ENCODE measurements at places on chromosomes 2 and 18.

DNA sequence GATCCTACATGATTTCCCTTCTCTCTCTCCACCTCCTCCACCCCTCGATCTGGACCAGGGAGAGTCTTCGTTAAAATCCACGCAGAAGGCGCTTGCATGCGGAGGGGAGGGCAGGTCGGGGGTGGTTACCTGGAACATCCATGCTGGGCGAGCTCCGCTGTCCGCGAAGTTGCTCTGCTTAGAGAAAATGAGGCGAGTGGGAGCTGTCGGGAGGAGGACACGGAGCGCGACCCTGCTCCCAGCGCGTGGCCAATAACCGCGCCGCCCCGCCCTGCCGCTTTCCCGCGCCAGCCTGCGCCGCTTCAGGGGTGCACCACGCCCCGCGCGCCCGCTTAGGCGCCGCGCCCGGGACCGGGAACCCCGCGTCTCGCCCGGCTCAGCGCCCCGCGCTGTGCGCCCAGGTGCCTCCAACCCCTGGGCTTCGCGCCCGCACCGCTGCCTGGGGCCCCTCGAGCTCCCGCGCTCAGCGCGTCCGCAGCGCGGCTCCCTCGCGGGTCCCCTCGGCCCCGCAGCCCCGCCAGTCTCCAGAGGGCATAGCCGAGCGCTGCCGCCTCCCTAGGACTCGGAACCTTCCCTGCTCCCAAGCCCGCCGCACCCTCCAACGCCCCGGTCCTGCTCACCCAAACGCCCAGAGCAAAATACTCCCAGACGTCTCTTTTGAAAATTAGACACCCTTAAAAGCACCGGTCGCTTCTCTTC lies 636 bp downstream of the CBLN2 start:
- no peak for DNase-seq

GRCh38 chr2:234249034-234249735 lies 198.7 kb downstream of the SPP2 start:
- DNase-seq: no peak

- DNase-seq: no peak
Observed at GRCh38 chr2:189252991-189253675, 73.6 kb upstream of the COL5A2 start.

DNA sequence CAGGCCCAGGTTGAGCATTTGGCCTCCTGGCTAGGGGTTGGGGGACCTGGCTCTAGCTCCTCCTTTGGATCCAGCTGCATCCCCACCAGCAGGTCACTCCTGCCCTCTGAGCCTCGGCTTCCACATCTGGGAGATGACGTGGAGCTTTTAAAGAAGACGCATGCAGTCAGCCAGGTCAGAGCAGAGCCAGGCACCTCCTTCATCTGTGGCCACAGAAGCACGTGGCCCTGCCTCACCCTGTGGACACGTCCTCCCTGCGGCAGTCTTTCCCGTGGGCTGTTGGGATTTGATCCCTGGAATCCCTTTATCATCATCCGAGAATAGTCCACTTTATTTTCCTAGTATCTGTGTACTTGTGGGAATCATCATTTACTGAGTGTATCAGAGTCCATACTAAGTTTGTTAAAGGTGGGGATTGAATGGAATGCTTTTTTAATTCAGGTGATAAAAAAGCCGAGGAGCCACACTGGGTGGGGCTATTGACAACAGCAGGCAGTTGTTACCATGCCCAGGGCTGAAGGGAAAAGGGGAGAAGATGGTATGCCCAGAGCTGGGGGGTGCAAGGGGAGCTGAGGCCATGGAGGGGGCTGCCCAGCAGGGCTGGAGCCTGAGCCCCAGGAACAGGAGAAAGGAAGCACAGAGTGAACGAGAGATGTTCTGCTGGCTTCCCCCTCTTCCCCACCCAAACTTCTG lies 170.1 kb downstream of the LAMA1 start:
- no peak for DNase-seq

- no peak for DNase-seq
Observed at GRCh38 chr18:45926691-45927090, 40.4 kb downstream of the EPG5 start.

- DNase-seq: no peak
Observed at GRCh38 chr2:149019768-149020167, 18.7 kb upstream of the LYPD6B start.

GRCh38 chr2:237134321-237135230 lies 48.9 kb downstream of the COPS8 start:
- DNase-seq: no peak

DNA sequence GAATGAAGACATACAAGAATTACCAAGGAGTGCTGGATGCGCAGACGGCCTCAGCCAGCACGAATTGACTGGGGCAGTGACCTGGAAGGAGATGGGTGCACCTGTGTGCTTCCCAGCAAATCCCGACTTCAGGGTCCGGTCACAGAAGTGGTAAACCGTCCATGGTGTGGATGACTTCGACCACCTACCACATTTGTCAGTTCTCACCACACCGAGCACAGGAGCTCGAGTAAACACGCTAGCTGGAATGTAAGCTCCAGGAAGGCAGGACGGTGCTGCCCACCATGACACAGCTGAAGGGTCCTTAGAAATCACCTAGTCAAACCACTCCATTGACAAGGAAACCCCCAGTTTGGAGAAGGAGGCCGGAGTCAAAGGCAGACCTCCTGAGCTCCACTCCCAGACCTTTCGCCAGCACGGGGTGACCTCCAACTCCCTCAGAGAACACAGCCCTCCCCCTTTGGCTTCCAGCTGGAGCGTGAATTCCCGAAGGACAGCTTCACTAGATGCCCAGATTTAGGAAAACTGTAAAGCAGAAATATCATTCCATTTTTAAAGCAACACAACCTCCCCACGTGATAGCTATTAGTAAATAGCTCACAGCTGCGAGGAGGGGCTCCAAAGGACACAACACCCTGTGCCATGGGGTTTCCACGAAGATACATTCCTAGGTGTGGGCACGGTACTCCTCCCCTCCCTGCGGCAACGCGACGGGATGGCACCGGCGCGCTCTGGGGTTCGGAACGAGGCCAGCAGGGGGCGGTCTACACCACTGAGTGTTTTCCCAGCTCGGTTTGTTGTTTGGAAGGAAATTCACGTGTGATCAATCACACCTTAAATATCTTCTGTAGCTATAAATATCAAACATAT lies 34.1 kb upstream of the GNAL start:
- DNase-seq: peak; percentile 10

DNA sequence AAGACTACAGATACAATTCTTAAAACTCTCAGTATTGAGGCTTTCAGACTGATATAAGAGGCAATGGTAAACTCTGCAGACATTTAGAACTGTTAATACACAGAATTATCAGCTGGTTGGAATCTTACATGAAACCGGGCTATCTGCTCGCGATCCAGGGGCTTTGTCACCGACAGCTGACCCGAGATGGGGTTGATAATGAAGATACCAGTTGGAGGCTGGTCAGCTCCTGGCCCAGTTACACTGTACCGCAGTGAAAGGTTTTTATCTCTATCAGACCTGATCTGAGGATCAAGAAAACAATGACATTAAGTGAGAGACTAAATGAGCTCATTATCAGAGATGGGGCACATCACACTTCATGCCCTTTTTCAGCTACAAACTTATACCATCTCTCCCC lies 167.3 kb downstream of the CDH2 start:
- DNase-seq: no peak

DNA sequence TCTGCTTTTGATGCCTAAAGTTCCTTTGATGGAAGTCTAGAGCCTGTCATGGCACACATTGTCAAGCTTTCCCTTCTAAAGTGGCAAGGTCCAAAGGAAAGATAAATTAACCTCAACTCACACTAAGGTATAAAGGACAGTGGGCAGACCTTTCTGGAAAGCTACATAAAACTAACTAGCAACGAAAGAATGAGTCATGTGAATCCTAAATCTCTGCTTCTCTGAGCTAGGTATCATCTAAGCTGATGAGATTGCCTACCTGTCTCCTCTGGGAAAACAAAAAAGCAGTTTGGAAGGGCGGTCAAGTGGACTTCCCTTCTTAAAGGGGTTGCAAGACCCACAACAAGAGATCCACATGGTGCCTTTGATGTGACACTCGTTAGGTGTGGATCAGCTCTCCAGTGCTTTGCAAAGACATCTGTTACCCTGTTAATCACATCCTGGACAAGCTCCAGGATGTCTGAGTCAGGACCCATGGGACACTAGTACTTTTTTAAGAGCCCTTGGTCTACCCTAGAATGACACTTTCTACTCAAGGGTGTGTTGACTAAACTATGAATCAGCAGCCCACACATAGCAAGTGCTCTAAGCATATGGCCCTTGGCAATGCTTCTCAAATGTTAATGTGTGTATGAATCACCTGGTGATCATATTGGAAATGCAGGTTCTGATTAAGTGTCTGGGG lies 173.5 kb downstream of the ALK start:
- DNase-seq: no peak

GRCh38 chr2:18932853-18933252 lies 343.5 kb upstream of the NT5C1B start:
- no peak for DNase-seq

DNA sequence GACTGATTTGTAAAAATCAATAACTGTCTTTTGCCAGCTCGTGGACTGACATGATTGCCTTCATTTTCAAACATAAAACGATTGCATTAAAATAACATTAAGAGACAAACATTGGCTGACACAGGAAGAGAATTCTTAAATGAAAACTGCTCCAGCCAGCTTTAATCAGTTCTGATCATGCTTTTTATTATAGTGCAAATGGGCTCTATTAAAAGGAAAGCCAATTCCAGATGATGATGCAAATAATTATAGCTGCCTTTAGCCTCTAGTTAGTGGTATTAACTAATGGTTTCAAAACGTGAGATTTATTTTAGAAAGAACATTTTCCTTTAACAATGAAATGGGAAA lies 301.8 kb upstream of the UBE2E3 start:
- no peak for DNase-seq

DNA sequence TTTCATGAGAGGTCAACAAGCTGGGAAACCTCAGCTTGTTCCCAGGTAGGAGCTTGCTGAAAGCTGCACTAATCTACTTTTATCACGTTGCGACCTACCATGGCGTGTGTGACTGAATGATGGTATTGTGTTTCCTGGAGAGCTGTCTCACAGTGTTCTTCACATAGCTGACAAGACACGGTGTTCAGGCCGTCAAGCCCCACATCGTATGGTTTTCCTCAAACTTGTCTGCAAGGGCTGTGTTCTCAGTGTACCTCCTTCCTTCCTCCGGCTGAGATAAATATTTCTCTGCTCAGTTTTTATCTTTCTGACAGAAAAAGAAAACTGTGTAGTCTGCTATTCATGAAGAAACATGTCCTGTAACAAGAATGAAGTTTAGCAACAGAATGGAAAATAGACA lies 244.8 kb downstream of the DCDC2C start:
- DNase-seq: no peak

- DNase-seq: no peak
Observed at GRCh38 chr2:86249579-86250391, 50.5 kb downstream of the MRPL35 start.

DNA sequence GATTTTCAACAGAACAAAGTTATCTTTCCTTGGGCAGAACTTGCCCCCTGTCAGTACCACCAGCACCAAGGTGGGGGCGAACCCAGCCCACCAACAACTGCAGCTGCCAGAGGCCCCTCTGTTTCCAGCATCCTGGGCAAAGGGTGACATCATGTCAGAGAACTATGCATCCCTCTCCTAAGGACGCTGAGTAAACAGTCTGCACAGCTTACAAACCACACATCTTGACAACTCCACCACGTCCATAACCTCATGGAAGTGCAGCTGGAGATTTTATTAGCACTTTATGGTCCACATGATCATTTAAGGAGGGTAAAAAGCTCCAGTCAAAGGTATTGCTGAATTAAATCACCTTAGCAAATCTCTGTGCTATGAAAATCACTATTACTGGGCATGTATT lies 40.4 kb downstream of the PIEZO2 start:
- no peak for DNase-seq

DNA sequence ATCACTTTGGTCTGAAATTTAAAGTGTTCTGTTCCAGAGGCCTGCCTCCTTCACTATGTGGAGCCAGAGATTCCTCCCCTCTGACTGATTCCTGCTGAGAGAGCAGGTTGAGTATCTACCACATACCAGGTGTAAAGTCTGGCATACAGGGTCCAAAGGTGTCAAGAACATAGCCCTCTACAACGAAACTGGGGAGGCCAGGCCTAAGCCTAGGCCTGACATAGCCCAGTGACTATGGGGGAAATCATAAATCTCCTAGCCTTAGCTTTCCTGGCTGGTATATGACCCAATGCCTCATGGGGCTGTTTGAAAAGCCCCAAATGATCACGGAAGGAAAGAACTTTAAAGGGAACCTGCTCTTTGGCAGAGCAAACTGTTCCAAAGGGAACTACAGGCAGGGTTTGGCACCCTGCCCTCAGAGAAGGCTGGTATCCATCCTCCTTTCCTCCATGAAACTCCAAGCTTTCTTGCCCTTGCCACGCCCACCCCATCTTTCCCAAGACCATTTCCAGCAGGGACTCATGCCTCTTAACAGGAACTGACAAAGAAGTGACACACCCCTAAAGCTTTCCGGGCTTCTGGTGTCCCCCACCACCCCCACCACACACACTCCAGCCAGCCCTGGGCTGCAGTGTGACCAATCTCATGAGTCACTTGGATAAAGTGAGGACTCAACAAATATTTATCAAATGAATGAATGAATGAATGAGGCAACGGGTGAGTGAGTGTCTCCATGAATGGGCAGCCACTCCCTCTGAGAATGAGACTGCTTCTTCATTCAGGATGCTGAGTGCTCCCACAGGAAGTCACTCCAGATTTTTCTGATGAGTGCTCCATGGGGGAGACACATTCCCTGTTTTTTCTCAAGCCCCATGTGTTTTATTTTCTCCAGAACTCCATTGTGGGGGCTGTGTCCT lies 114.5 kb upstream of the STPG4 start:
- DNase-seq: no peak

GRCh38 chr2:223969856-223970255 lies 12.6 kb downstream of the MRPL44 start:
- DNase-seq: no peak

DNA sequence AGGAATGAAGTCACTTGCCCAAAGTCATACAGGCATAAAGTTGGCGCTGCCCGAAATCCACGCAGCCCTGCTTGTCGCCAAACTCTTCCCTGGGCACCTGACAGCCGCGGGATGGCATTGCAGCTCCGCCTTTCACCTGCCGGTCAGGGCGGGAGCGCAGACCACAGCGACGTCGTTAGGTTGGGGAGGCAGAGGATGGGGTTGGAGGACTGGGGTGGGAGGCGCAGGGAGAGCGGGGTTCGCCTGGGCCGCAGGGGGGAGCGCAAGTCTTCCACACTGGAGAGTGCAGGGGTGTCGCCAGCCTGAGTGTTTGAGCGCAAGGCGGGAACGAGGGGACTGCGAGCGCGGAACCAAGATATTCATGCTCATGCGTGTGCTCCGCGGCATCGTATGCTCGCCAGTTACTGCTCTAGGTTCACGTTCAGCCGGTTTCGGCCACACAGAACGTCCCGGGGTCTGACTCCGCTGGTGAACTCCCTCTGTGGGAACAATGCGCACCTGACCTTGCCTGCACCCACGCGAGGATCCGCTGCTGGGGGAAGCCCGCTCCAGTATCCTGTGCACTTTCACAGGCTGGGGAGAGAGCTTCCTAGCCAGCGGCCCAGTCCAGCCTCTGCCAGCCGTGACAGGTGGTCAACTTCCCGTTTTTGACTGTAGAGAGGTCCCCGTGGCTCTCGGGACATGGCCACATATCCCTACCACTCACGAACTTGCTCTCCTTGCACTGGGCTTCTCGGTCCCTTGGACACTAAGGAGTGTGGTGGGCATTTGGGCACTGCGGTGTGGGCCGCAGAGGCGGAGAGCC lies 767 bp upstream of the NPPC start:
- no peak for DNase-seq

- DNase-seq: no peak
Observed at GRCh38 chr2:190996947-190997346, 17.0 kb downstream of the STAT1 start.

Measured in CD4-positive, alpha-beta T cell treated with Interleukin-10 for 1 hour (primary cell).